ENCODE measurements at places on chromosomes 13 and 19. TPM values are rescaled to one million over a fixed set of nuclear protein-coding genes. Genes with fewer than 3 reads are reported as not detected.

GRCh38 chr19:48866692-48867091 is 1.7 kb downstream of the PLEKHA4 start:
- no peaks in the 10 kb centered on the region for H3K27me3 ChIP-seq
- no peak overlapping the region for H3K4me3 ChIP-seq
- peaks cover 5% of the 10 kb centered on the region for H3K4me1 ChIP-seq

The HCN2 gene
- total RNA-seq: 0.49 TPM

The DPF1 gene
- 0.41 TPM for total RNA-seq

DNA sequence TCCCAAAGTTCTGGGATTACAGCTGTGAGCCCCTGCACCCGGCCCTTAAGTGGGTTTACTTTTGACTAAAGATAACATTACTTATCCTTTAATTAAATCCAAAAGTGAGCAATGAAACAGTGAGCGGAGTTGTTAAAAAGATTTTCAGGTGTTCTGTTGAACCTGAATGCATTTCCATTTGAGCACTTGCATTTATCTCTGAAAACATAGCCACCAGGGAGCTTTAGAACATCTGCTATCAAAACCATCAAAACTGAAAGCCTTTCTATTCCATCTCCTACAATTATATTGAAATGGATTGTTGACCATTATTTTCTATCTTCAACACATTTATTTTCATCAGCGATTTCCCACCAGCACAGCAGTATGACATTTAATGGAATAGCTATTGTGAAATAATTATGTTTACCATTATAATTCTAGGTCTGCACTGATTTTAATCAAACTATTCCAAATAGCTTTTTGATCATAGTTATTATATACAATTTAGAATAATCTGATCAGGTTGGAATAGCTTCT is 269.0 kb downstream of the FGF14 start:
- H3K36me3 ChIP-seq: no peaks in the 10 kb centered on the region
- H3K4me3 ChIP-seq: no peak overlapping the region
- DNase-seq: no peak
- H3K27ac ChIP-seq: no peak overlapping the region
- H3K4me1 ChIP-seq: no peaks in the 10 kb centered on the region

The TUBB4A gene
- 6.4 TPM for total RNA-seq

- H3K36me3 ChIP-seq: no peaks in the 10 kb centered on the region
- no peak overlapping the region for H3K4me3 ChIP-seq
- no peaks in the 10 kb centered on the region for H3K4me1 ChIP-seq
- DNase-seq: no peak
These were observed 340.7 kb upstream of the HTR2A start for GRCh38 chr13:47237571-47237970.

- no peaks in the 10 kb centered on the region for H3K36me3 ChIP-seq
- no peak overlapping the region for H3K4me3 ChIP-seq
These were observed 2.9 kb upstream of the CHST8 start for GRCh38 chr19:33618884-33619283.

All from activated naive CD4-positive, alpha-beta T cell treated with anti-CD3 and anti-CD28 coated beads for 36 hours (primary cell).